ENCODE measurements at places on chromosomes 4 and X. TPM values are rescaled to one million over a fixed set of nuclear protein-coding genes. Genes with fewer than 3 reads are reported as not detected.

DNA sequence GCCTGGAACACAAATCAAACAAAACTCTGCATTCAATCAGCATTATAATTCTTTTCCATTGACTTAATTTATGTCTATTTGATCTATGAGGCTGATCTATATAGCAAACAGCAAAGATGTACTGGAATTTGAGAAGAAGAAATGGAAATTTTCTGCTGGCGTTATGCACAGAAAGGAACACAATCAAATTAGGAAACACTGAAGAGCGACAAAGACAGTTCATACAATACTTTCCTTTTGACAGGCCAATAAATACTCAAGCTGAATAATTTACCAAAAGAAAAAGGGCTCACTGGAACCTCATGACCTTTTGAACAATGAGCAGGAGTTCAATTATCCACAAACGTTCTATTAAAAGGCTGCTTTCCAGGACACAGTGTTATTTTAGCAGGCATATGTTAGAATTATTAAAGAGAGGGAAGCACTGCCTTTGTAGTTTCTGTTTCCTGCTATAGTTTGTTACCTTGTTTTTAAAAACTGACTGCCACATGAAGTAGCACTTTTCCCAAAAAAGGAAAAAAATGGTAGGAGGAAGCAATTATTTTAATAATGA, 8.1 kb downstream of the PDHA2 start:
- DNase-seq = no peak

GRCh38 chrX:54495814-54496516, at the start of gene FGD1:
TSS of gene FGD1 (minus strand) at chrX:54496234. CDS start at chrX:54495432, 802 bp downstream.
- DNase-seq = peak; percentile 73

DNA sequence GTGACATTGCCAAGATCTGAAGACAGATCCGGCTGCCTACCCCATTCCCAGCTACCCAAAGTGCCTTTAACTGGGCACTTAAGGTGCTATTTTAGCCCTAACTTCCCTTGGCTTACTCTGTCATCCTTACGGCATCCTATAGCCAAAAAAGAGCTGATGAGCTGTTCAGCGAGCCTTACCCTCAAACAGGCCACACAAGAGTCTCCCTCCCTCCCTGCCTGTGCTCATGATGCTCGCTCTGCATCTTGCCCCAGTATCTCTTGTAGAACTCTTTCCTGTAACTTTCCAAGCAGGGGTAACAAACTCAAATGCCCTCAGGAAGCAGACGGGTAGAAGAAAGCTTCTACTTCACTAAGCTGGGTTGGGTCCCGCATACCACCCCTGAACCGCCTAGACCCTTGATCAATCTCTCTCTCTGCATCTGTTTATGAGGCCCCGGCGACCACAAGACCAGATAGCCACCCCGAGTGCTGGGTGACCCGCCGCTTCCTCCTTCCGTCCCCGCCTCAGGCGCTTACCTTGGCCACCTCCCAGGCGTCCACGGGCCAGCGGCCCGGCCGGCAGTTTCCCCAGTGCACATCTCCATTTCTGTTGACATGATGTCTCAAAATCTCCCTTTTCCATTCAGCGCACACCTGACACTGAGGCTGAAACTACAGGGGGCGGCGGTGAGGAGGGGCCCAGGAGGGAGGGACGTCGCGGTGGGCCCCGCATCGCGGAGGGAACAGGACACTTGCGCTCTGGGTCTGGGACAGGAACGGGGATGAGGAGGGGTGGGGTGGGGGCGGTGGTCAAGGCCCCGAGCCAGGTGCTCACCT, 663 bp downstream of the CXorf38 start:
- peak; percentile 72 for DNase-seq

- no peak for DNase-seq
Measured at GRCh38 chr4:168708108-168708507, 211.3 kb downstream of the PALLD start.

DNA sequence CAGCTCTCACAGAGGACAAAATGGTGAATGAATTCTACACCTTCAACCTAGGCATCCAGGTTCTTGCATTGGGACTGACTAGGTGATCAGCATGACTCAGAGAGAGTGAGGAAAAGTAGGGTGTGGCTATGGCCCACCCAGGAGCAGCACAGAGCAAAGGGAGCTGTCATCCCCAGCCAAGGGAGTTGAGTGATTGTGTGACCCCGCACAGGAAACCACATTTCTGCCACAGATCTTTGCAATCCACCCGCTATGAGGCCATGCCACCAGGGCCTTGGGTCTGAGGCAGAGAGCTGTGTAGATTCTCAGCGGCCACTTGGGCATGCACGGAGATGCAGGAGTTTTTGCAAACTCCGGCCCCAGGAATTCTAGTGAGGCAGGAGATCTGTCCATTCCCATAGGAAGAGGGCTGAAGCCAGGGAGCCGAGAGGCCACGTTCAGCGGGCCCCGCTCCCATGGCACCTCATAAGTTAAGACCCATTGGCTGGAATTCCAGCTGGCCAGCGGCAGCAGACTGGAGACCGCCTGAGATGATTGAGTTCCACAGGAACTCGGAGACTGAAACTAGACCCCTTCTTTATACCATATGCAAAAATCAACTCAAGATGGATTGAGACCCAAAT, 75.9 kb downstream of the NAA11 start:
- DNase-seq = no peak

GRCh38 chrX:20320461-20321159, 53.9 kb upstream of the RPS6KA3 start:
- DNase-seq = no peak

DNA sequence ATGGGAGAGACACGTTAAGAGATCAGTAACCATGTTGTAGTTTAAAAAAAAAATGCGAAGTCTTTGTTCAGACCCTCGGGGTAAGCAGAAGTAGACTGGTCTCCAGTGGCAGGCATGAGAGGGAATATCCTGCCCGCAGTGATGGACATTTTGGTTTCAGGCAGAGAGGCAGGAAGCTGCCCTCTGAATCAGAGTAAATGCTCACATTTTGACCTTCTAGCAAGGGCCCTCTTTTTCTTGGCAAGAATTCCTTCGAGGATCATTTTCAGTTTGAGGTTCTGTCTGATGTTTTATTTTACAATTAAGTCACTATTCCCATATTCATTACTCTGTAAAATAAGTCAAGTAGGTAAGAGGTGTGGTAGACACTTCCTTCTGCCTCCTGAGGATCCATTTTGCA, 28.4 kb downstream of the SORBS2 start:
- no peak for DNase-seq

GRCh38 chr4:97104006-97104405, 1039.3 kb downstream of the STPG2 start:
- DNase-seq = no peak

DNA sequence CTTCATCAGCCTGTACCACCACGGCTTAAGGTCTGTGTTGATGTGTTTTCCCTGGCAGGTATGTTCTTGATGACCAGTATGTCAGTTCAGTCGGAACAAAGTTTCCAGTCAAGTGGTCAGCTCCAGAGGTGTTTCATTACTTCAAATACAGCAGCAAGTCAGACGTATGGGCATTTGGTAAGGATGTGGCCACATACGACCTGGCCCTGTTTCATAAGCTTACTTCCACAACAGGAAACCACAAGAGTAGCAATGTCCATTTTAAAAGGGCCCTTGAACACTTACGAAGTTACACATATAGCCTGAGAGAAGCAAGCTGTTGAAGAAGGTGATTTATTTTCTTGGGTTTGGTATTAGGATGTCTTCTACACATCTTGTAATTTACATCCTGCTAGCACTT, 46.1 kb downstream of the BMX start:
- no peak for DNase-seq

GRCh38 chr4:168183717-168184571, 91.6 kb downstream of the ANXA10 start:
- no peak for DNase-seq

DNA sequence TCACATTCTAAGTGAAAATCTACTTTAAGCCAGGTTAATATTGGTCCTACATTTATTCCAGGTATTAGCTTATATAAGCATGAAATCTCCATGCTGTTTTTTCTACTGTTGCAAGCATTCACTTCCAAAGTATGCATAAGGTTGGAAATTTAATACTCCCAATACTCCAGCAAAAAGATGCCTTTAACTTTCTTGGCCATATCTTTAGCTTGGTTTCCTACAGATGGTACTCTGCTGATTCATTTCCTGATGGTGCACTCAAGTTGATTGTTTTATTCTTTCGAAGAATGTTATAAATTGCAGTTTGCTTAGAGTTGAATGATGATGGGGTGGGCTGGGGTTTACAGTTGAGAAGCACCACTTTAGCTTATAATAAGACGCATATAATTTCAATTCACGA, 330.2 kb downstream of the PTTG2 start:
- DNase-seq = no peak

DNA sequence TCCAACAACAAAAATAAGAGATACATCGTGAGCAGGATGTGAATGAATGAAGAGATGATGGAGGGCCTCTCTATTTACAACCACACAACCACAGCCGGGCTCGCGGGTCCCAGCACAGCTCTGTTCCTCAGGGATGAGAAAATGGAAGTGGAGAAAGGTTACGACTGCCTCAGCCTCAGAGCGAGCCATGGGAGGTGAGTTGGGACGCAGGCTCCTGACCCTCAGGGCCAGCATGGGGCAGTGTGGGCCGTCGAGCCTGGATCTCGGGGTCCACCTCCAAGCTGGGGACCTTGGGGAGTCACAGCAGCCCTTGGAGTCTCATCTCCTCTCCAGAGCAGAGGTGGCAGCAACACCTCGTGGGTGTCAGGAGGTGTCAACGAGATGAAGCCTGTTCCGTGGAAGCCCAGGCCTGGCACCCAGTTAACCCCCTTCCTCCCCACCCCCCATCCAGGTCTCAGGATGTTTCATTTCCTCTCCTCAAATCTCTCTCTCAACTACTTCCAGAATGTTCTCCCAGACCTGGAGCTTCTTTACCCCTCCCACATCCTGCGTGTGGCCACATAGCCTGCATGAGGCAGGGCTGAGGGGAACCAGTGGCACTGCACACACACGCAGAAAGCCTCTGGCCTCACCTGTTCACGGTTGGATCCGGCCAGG, 25.9 kb downstream of the C4orf50 start:
- no peak for DNase-seq

DNA sequence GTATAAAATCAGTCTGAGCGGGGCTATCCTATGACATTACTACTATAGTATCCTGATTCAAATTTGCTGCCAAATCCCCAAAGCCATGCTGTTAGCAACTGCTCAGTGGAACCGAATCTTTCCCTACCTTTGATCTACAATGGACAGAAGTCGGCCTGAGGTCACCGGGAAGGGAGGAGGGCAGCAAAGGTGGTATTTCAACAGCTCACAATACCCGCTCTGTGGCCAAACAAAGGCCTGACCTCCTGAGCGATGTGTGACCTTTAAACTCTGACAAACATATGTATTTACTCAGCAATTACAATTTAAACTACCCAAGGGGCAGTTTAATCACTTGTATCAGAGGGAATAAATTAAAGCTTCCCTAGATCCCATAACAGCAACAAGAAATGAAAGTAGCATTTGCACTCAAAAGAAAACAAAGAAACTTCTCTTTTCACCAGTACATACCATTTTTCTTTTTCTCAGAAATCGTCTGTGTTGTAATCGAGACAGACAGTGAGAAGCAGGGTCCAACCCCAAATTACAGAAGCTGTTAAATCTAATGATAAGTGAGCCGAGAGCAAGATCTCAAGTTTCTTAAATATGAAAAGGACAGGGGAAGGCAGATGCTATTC, 11.6 kb upstream of the TMEM128 start:
- no peak for DNase-seq

GRCh38 chr4:20391198-20391597, 139.5 kb downstream of the SLIT2 start:
- DNase-seq = no peak

DNA sequence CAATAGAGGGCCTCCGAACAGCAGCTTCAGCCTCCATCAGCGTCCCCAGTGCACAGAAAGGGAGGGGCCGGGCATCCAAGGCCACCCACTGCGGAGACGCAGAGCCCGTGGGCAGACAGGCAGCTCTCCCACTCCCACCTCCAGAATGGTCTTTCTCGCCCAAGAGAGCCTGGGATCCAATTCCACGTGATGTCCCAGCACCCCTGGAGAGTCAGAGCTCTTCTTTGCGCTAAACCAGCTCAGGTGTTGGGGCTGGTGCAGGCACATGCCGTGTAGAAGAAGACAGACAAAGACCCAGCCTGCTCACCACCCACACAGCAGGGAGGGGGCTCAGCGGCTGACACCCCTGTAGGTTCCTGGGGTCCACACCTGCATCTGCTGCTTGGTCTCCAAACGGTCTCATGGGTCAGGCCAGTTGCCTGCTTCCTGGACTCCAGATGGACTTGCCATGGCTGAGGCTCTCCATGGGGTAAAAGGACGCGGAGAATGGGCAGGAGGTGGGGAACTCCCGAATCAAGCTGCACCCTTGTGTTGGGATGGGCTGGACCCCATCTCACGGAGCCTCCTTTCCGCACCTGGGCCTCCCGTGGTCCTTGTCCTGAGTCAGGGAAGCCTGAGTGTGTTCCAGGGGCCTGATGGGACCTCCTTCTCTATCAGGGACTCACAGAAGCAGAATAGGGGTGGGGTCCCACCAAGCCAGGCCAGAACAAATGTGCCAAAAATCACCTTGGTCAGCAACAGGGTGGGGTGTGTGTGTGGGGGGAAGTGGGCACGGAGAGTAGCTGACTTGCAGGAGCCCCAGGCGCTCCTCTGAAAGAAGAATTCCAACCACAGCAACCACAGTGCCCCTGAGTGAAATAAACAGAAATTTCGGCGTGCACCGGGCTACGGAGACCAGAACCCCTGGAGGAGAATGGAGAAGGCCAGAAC, 11.6 kb upstream of the ASMTL start:
- no peak for DNase-seq

DNA sequence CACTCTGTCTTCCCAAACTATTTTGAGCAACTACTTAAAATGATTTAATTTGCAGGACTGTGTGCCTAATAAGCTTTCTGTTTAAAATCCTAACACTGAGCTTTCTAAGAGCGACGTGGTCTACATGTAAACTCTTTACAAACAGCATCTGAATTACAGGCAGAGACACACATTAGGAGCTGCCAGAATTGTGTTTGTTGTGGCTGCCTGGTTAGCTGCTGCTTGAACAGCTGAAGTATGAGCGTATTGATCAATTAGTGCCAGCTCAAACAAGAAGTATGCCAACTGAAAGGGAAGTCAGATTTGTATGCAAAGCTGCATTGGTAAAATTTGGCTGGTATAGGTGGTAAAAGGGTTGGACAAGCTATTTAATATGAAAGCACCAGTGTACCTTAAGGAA, 384.4 kb downstream of the PCDH7 start:
- DNase-seq = no peak

DNA sequence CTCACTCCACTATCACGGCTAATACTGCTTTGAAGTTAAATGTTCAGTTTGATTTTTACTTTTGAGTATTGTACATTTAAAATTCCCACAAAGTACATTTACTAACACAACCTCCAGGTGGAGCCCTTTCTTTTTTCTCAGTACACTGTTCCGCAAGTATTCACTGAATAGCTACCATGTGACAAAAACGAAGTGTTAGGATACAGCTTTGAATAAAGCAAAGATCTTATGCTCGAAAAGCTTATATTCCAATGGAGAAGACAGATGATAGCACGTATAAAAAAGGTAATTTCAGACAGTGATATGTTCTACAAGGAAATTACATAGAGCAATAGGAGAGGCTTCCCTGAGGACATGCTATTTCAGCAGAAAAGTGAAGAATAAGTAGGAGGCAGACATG, 60.7 kb upstream of the ABCG2 start:
- DNase-seq = no peak

GRCh38 chr4:95105112-95105511, 347.4 kb downstream of the BMPR1B start:
- DNase-seq = no peak

The BGN gene
- 62.4 TPM for total RNA-seq

The TCEAL9 gene
- total RNA-seq = 9.1 TPM

The MEPE gene
- total RNA-seq = not detected

The GAB3 gene
- 1.0 TPM for total RNA-seq

The TLR10 gene
- total RNA-seq = not detected

The NDNF gene
- 2.1 TPM for total RNA-seq

The SULT1B1 gene
- total RNA-seq = 0.52 TPM
